ENCODE measurements at places on chromosomes 7 and 10. TPM values are rescaled to one million over a fixed set of nuclear protein-coding genes. Genes with fewer than 3 reads are reported as not detected.

DNA sequence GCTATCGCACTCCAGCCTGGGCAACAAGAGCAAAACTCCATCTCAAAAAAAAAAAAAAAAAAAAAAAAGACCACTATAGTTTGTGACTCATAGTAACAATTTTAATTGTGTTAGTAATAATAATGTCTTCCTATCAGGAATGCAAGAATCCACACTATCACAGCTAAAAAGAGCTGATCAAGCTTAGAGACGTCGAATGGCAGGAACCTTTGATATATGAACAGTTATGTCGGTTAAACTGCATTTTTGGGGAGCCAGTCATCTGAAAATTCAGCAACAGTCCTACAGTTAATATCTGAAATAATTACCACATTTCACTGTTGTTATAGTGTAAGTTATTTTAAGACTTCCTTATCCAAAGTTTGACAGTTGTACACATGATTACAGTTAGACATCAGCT lies 8.8 kb downstream of the PHYH start:
- H3K4me3 ChIP-seq: no peak overlapping the region
- no peak overlapping the region for H3K27ac ChIP-seq
- H3K36me3 ChIP-seq: no peaks in the 10 kb centered on the region
- H3K4me1 ChIP-seq: no peaks in the 10 kb centered on the region
- H3K27me3 ChIP-seq: no peaks in the 10 kb centered on the region

- H3K4me3 ChIP-seq: no peak overlapping the region
- DNase-seq: no peak
- H3K4me1 ChIP-seq: no peaks in the 10 kb centered on the region
- no peaks in the 10 kb centered on the region for H3K27me3 ChIP-seq
- H3K27ac ChIP-seq: no peak overlapping the region
- no peaks in the 10 kb centered on the region for H3K36me3 ChIP-seq
These were observed 310.2 kb downstream of the AUTS2 start for GRCh38 chr7:69908454-69908853.

DNA sequence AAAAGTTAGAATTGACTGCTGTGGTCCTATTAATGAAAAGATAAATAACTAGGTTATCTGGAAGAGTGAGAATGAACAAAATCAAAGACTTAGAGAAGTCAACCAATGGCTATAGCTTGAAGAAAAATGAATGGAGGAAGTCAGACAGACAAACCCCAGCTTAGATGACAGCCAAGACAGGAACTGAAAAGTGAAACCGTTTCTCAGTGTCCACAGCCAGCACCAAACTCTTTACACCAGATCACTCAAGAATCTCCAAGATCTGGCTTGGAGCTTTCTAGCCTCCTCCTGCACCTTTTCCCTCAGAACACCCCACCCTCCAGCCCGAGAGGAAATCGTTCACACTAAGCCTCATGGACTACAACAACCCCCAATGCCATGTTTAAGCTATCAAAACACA lies 167.0 kb downstream of the SFMBT2 start:
- no peak overlapping the region for H3K27ac ChIP-seq
- no peak for DNase-seq
- no peak overlapping the region for H3K4me3 ChIP-seq
- no peaks in the 10 kb centered on the region for H3K36me3 ChIP-seq
- no peaks in the 10 kb centered on the region for H3K4me1 ChIP-seq
- peaks cover 19% of the 10 kb centered on the region for H3K27me3 ChIP-seq

DNA sequence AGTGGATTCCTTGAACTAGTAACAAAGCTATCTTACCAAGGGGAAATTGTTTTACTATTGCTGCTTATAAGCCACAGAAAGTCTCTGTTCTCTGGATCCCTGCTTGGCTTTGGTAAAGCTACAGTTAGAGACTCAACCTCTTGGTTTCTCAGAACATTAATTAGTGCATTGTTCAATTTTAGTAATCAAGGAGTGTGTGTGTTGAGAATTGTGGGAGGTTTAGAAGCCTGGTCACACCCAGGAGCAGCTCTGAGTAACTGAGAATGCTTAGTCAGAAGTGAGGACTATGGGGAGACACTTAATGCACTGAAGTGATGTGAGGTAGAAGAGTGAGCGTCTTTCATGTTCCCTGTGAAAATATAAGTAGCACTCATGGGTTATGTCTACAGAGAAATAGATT lies 8.2 kb upstream of the ACTA2 start:
- no peak overlapping the region for H3K27ac ChIP-seq
- no peak overlapping the region for H3K4me3 ChIP-seq
- H3K36me3 ChIP-seq: no peaks in the 10 kb centered on the region
- no peaks in the 10 kb centered on the region for H3K4me1 ChIP-seq
- DNase-seq: no peak

- no peaks in the 10 kb centered on the region for H3K27me3 ChIP-seq
- no peaks in the 10 kb centered on the region for H3K36me3 ChIP-seq
- no peak for DNase-seq
- no peak overlapping the region for H3K4me3 ChIP-seq
These were observed 460.8 kb downstream of the NRG3 start for GRCh38 chr10:82335831-82336230.

DNA sequence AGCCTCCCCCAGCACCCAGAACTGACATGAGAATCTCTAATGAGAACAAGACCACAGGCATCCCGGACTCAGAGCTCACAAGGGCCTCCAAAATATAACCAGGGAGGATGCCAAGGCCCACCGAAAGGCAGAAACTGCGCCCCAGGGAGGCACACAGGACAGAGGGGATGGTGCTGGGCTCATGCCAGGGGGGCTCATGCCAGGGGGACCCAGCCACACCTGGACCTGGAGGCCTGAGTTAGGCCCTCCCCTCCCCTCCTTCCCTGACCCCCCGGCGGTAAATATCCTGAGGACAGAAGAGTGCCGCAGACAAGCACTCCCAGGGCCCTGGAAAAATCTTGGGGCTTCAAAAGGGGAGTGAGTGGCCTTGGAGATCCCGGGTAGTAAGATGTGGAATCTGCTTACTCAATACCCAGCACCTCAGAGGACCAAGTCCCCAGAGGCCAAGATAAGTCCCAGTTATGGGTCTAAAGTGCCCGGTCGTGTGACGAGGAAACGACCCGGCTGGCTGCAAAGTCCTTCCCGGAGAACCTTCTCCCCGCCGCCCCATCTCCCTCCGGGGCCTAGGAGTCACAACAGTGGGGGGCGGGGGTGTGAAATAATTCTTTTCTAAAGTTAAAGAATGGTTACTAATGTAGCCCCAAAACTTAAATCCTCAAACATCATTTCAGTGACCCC lies 11.9 kb downstream of the PDGFA start:
- DNase-seq: no peak
- peaks cover 27% of the 10 kb centered on the region for H3K36me3 ChIP-seq
- no peak overlapping the region for H3K27ac ChIP-seq
- no peak overlapping the region for H3K4me3 ChIP-seq
- peaks cover 29% of the 10 kb centered on the region for H3K4me1 ChIP-seq
- H3K27me3 ChIP-seq: peaks cover 14% of the 10 kb centered on the region

- peaks cover 4% of the 10 kb centered on the region for H3K36me3 ChIP-seq
- H3K27ac ChIP-seq: no peak overlapping the region
- DNase-seq: no peak
These were observed 321.3 kb downstream of the AUTS2 start for GRCh38 chr7:69919426-69920111.

DNA sequence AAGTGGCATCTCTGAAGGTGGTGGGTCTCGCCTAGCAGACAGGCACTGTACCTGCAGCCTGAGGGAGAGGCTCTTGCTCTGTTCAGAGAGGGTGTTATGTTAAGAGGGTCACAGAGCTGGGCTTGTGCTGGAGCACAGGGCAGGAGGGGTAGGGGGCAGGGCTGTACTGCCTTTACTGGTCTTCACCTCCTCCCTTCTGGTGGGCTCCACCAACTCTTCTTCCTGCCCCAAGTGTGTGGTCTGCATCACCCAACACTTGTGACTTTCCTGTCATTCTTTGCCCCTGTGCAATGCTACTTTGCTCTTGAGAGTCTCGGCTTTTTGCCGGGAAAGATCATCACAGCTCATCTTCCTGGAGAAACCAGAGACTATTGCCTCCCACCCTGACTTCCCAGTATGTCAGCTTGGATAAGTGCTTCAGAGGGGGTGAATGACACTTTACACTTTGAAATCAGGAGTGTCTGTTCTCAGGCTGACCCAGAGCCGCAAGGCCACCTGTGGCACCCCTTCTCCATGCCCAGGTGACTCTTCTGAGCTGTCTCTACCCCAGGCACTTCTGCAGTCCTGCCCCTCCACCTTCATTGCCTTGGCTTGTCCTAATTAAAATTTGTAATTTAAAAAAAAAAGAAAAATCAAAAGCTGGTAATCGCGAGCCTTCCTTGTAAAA lies 38.4 kb upstream of the IKZF1 start:
- DNase-seq: no peak
- no peaks in the 10 kb centered on the region for H3K36me3 ChIP-seq
- peaks cover 86% of the 10 kb centered on the region for H3K27me3 ChIP-seq
- no peak overlapping the region for H3K4me3 ChIP-seq
- no peak overlapping the region for H3K27ac ChIP-seq

DNA sequence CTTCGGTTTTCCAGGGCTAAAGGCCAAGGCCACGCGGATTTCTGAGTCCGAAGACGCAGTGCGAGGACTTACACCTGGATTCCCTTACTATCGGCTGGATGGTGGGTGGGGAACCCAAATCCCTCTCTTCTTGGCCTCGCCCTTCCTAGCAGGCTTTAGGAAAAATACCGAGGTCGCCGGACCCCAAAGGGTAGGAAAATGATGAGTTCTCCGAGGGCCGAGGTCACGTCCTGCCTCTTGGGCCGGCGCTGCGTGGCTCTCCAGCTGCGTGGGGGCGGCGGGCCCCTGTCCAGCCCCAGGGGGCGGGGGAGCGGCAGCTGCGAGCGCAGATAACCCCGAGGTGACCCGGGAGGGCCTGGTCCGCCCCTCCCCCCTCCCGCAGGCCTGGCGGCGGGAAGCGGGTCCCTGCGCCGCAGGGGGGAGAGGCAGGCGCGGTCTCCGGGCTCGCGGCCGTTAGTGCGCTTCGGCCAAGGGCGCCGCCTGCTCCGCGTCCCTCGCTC lies 805 bp upstream of the HMX3 start:
- no peak for DNase-seq
- H3K27me3 ChIP-seq: peaks cover 28% of the 10 kb centered on the region
- no peak overlapping the region for H3K27ac ChIP-seq
- peaks cover 11% of the 10 kb centered on the region for H3K36me3 ChIP-seq
- H3K4me3 ChIP-seq: no peak overlapping the region

ARMS2 gene
- not detected for total RNA-seq

LRRTM3 gene
- not detected for total RNA-seq

OPN1SW gene
- total RNA-seq: not detected

Data from Calu3 (cell line).